ENCODE measurements at places on chromosomes 2 and 18.

DNA sequence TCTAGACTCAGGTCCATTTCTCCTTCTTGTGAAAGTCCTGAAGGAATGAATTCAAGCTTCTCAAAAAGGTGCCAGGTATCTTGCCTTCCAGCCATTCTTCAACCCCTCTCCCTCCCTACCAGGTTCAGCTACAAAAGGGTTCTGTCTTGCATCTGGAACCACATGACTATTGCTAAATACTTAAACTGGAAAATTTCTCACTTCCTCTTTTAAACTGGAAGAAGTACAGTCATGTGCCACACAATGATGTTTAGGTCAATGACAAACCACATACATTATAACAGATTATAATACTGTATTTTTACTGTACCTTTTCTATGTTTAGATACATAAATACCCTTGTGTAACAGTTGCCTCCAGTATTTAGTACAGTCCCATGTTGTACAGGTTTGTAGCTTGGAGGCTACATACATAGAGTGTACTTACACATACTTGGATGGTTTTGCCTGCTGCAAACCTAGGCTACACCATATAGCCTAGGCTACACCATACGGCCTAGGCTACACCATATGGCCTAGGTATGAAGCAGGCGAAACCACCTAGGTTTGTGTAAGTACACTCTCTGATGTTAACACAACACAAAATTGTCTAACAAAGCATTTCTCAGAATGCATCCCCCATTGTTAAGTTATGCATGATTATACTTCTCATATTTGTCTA lies 142.0 kb upstream of the DNMT3A start:
- DNase-seq, result no peak

- no peak for DNase-seq
Observed at GRCh38 chr18:49227441-49228165, 232.8 kb downstream of the DYM start.

DNA sequence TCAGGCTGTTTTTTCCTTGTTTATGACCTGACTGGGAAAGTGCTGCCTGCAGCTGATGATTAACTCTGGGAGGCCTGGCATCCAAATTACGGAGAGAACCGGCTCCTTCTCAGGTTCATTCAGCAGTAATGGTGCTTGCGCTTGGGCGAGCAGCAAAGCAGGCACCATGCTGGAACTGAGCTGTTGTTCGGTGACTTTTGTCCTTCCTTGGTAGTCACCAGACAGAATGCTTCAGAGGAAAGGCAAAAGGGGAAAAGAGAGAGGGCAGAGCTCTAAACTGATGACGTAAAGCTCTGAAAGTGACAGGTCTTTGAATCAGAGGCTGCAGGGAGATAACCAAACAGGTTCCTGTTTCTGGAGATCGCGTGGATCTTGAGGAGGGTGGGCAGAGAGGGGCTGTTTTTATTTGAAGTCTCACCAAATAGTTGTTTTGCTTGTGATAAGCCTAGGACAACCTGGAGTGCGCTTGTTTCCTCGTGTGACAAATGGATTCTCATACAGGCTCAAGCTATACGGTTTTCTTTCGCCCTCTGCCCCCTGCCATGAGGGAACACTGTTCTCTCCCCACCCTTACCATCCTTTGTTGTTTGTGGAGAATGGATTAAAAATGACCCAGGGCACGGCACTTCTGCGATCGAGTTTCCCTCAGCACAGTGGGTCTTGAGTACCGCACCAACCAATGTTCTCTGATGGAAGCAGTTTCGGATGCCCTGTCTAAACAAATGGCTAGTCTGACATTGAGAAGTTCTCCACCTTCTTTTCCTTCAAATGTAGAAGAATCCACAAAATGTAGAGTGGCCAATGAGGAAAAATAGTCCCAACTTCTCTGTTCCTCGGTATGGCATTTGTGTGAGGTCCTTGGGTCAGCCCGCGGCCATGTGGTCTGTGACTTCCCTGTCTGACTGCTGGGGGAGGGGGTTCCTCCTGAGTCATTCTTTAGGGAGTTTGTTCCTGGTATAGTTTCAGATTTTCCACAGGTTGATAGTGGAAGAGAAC lies 1.3 kb downstream of the RASGRP3 start:
- no peak for DNase-seq

- DNase-seq, result no peak
Observed at GRCh38 chr2:132747046-132747445, 77.0 kb upstream of the LYPD1 start.

- no peak for DNase-seq
Observed at GRCh38 chr18:79365701-79366100, 30.0 kb upstream of the NFATC1 start.

GRCh38 chr2:46125798-46126197 lies 171.4 kb upstream of the EPAS1 start:
- no peak for DNase-seq

GRCh38 chr2:218331745-218332144 lies 24.9 kb upstream of the CATIP start:
- DNase-seq, result no peak

DNA sequence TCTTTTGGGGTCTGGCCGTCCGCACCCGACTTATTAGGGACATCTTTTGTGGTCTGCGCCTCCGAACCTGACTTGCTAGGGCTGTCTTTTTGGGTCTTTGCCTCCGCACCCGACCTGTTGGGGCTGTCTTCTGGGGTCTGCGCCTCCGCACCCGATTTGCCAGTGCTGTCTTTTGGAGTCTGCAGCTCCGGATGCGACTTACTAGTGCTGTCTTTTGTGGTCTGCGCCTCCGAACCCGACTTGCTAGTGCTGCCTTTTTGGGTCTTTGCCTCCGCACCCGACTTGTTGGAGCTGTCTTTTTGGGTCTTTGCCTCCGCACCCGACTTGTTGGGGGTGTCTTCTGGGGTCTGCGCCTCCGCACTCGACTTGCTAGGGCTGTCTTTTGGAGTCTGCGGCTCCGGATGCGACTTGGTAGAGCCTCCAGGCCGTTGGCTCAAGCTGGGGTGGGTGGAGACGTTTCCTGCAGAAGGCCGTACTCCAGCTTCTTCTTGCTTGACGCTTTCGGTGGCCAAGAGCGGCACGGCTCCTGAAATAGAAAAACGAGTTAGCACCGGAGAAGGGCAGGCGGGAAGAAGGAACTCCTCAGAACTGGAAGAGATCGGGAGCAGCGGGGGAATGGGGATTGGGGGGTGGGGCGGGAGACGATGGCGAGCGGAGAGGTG lies 498 bp downstream of the TGOLN2 start:
- no peak for DNase-seq

GRCh38 chr2:134216152-134216829 lies 37.6 kb upstream of the MGAT5 start:
- no peak for DNase-seq

- DNase-seq, result no peak
Observed at GRCh38 chr18:65498605-65499004, 252.2 kb upstream of the CDH7 start.

GRCh38 chr2:179936141-179936540 lies 71.0 kb downstream of the CWC22 start:
- no peak for DNase-seq

DNA sequence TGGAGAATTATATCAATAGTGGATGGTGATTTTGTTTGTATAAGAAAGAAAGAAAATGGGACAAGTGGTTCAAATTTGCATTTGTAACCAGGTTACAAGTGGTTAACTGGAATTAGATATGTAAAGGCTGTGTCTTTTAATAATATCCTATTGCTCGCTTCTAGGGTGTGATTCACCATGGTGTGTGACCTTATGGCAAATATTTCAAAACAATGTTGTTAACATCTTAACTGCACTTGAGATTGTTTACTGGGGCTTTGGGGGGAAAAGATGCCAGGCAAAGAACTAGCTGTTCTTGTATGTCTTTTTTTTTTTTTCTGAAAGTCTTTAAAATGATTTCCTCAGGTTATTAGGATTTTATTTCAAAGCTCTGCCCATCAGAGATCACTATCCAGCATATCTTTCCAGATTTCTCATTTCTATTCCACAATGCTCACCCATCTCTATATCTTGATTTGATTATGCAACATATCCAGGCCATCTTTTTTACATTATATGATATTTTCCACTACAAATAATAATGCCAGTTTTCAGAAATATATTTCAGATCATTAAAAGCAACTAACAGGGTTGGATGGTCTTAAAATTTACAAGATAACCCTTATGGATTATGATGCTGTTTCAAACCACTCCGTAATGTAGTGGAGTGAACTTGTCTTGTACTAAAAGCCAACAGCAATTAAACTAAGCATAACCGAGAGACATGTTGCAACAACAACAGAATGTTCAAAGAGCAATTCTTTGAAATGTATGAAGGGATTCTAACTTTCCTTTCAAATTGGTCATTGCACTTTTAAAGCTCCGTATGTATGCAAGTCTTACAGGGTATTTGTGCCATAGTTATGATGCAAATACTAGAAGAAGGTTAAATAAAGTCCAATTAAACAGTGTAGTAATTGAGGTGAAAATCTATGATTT lies 341.5 kb upstream of the ETAA1 start:
- no peak for DNase-seq

- DNase-seq, result no peak
Observed at GRCh38 chr18:11872479-11873136, 21.4 kb downstream of the CHMP1B start.

DNA sequence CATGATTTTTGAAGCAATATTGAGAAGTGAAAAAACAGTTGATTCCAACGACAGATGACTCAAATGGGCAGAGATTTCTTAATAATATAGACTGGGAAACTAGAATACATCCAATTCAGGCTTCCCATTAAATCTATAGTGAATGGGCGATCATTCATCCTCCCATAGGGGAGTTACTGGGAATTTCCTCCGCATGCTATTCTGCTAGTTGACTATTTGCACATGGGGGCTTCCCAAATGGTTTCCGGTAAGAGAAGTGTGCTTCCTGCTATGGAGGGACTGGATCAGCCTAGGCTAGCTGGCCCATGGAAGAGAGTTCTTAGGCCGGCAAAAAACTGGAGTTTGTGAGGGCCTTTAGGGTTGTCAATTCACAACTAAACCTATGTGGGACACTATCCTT lies 2.6 kb upstream of the VAPA start:
- DNase-seq, result no peak
